Spleen (tissue), 13 donors: ENCODE measurements at places on chromosomes 6 and 20.

- no peak for DNase-seq
These were observed 42.3 kb downstream of the FUT9 start for GRCh38 chr6:96058082-96058481.

GRCh38 chr6:98056955-98057354 is 773.9 kb upstream of the MMS22L start:
- DNase-seq = no peak

- no peak for DNase-seq
These were observed 151.4 kb downstream of the ID4 start for GRCh38 chr6:19988555-19988954.

GRCh38 chr20:50001784-50002311 is 19.1 kb downstream of the SNAI1 start:
- no peak for DNase-seq

DNA sequence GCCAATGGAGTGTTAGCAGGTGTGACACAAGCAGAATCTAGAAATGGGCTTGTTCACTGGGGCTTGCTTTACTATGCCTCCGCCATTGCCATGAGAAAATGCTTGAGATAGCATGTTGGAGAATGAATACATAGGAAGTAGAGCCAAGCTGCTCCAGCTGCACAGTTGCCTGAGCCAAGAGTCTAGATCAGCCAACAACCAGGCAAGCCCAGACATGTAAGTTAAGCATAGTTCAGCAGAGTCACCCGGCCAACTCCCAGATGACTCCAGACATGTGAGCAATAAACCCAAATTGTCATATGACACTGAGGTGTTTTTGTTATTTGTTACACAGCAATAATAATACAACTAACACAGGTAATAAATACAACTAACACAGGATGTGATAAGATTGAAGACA is 167.9 kb downstream of the HAO1 start:
- DNase-seq = no peak

- DNase-seq = no peak
These were observed 9.6 kb upstream of the NELFCD start for GRCh38 chr20:58971429-58971828.

DNA sequence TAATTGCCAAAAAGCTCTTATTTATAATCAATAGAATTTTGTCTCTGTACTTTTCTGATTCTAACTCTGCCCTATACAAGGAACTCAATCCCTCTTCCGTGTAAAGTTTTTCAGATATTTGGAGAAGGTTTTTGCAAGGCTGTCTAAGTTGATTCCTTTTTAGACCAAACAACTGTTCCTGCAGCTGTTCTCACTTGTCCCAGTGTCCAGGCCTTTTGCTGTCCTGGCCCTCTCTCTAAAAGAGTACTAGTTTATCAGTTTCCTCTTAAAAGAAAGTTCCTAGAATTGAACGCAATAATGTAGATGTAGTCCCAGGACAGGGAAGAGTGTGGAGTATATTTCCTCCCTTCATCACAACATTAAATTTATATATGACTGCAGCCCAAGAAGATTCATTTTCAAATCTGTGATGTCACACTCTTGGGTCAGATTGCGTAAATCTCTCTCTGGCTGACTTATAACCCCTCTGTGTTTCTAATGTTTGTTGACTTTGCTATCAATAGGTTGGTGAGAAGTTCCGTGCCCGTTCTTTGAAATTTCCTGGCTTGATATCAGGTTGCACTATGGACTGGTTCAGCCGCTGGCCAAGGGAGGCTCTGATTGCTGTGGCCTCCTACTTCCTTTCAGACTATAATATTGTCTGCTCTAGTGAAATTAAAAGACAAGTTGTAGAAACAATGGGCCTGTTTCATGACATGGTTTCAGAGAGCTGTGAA is 139.4 kb upstream of the GLP1R start:
- no peak for DNase-seq

DNA sequence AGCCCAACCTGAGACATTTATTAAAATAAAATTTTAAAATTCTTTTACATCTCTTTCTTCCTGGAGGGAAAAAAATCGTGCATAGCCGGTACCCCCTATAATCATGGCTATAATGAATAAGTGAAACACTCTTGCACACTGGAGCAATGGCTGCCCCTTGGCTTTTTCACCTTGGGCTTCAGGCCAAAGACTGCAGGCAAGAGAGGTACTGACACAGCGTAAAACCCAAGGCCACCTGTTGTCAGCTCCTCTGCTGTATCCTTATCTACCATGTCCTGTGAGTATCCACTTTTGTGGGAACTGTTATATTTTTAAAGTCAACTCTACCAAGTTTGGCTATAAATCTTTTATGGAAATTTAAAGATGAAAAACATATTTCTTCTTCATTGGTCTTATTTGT is 23.0 kb upstream of the LY86 start:
- no peak for DNase-seq

DNA sequence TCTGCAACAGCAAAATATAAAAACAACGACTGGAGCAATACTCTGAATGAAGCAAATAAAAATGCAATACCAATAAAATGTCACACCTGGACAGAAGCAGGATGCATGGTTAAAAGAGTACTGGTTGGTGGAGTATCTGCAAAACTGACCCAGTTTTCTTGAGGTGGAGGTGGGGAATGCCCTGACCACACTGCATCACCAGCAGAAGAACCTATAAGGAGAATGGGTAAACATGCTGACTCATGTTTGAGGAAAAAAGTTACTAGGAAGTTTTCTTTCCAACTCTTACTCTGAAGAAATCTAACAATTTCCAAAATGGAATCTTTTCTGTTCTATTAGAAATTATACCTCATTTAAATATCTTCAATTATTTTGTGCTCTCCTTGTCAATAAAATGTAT is 43.6 kb downstream of the REPS1 start:
- DNase-seq = no peak

DNA sequence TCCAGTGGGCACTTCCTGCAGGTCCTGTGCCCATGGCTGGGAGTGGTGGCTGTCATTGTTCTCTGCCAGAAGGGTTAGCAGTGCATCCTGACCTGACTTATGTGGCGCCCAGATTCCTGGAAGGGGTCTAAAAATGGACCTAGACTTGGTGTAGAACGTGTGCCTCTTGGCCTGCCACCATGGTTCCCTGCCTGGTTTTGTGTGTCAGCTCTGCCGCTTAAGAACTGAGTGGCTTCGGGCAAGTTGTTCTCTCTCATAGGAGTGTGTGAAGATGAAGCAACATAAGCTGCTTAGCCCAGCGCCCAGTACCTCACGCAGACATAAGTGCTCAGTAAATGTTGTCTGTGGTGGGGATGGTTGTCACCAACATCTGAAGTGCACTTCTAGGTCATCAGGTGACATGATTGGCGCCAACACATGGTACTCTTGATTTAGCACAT is 52.1 kb downstream of the PTPN1 start:
- no peak for DNase-seq

DNA sequence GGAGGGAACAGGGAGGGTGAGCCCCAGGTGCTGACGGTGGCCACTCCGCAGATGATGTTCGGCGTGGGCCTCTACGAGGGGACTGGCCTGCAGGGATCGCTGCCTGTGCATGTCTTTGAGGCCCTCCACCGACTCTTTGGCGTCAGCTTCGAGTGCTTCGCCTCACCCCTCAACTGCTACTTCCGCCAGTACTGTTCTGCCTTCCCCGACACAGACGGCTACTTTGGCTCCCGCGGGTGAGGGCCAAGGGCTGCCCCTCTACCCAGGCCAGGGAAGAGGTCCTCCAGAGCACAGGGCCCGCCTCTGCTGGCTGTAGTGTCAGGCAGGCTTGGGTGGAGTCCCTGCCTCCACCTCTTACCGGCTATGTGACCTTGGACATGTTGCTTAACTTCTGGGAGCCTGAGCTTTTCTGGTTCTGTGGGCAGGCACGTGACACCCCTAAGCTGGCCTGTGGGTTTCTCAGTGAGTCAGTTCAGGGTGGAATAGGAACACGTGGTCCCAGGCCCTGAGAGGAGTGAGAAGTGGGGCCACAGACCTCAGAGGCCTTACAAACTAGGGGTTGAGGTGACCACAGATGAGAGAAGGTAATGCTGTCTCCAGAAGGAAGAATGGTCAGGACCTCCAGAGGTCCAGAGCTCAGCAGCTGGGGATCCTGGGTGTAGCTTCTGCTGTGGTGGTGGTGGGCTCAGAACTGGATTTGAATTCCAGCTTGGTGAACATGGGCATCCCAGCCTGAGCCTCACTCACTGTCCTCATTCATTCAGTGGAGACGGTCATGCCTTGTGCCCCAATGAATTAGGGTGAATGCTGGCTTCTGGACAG is 11.9 kb downstream of the PCIF1 start:
- peak; percentile 83 for DNase-seq

GRCh38 chr20:41533537-41534136 is 84.5 kb downstream of the CHD6 start:
- DNase-seq = no peak

DNA sequence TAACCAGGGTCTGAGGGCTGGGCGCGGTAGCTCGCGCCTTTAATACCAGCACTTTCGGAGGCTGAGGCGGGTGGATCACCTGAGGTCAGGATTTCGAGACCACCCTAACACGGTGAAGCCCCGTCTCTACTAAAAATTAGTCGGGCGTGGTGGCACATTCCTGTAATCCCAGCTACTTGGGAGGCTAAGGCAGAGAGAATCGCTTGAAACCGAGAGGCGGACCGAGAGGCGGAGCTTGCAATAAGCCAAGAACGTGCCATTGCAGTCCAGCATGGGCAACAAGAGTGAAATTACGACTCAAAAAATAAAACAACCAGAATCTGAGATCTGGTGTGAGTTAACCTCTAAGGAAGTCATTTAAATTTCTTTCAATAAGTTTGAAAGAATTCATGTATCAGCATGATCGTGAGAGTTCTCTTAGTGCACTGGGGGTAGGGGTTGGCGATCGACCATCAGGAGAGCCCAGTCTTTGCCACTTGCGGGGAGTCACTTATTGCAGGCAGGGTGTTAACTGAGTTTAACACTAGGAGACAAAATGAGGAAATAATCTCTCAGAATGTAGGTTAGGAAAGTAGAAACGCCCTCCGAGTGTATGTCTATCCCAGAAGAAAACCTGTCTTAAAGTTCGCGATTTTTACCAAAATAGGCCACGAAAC is 206.5 kb upstream of the ZNF184 start:
- no peak for DNase-seq

- no peak for DNase-seq
These were observed 2.8 kb upstream of the CSTL1 start for GRCh38 chr20:23436681-23437080.

- DNase-seq = no peak
These were observed 37.0 kb downstream of the RNF217 start for GRCh38 chr6:124999105-124999764.

DNA sequence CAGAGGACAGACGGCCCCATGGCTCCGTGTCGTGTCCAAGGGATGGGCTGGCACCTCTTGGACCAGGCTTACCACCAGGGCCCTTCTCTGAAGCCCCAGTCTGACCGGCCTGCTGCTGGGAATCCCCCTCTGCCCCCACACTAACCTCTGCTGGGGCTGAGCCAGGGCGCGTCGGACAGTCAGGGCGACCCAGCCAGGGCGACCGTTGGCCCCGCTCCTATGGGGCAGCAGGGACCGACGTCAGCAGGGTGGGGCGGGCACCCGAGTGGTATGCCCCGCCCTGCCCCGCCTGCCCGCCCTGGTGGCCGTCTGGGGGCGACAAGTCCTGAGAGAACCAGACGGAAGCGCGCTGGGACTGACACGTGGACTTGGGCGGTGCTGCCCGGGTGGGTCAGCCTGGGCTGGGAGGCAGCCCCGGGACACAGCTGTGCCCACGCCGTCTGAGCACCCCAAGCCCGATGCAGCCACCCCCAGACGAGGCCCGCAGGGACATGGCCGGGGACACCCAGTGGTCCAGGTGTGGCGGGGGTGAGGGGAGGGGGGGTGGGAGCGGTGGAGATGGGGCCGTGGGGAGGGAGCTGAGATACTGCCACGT is at the start of gene SLC17A9:
Gene SLC17A9, plus strand, starts transcription at position 337 of the 595 bp plus-strand sequence. Its CDS starts 122 bp downstream, at position 459.
- peak; percentile 94 for DNase-seq

DNA sequence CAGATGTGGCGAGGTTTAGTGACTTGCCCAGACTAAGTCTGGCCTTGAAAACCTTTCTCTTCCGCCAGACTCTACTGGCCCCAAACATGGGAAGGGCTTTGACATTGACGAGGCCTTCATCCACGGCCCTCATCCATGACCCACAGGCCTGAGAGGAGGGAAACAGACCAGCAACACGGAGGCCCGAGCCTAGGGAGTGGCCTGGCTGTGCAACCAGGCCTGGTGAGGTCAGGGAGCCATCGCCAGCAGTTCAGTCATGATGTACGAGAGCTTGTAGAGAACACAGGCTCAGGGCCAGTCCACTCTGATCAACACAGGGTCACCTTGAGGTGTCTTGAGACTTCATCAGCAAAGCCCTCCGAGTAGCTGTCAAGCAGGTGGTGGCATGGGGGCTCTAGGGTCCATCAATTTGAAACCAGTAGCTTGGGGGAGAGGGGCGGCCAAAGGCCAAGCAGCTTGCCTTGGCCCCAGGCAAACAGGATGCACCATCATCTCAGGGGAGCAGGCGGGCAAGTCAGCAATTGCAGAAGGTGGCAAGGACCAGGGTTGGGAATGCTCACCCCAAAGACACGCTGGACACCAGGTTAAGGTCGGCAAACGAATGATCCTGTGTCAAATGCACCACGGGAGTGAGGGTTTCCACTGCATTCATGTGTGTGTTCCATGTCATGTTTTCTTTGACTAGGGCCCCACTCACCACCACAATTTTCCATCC is 36.1 kb downstream of the GFOD1 start:
- DNase-seq = no peak
